ACHN (cell line): ENCODE measurements at places on chromosomes 5 and 9.

GRCh38 chr5:4192111-4192510 is 596.5 kb downstream of the IRX1 start:
- DNase-seq, result no peak

DNA sequence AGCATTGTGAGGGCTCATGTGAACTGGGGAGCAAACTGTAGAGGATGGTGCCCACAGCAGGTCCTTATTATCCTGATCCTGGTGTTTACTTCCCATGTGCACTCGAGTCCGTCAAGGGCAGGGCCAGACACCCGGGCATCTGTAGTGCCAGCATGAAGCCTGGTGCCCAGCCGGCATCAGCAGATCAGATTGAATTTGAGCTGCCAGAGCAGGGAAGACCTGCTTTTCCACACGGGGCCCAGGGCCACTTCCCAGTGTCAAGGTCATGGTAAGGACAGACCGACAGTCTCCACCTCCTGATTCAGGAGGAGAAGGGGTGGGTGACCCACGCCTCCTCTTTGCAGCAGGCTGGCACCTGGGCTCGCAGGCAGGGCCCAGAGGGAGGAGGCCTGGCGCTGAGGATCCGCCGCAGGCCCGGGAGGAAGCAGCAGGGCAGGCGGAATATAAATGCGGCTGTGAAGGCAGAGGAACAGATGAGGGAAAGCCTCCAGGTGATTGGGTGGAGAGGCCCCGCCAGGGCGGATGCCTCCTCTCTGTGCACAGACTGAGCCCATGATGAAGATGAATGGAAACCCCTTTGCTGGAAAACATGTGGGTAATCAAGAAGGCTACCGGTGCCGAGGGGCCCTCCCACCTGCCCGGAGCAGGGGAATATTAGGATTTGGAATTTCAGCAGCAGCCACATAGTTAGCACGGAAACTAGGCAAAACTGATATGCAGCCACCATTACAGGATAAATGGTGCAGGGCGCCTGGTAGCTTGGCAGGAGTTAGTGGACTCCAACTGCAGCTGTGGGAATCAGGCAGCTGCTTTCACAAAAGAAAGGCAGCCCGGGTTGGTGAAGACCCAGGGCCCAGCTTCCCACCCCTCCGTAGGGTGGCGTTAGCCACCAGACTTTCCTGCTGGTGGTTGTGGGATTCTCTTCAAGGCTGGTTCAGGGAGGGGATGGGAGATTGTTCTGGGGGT is 114.9 kb downstream of the GAPVD1 start:
- no peak for DNase-seq

- no peak for DNase-seq
Observed at GRCh38 chr5:141640698-141641097, 3.9 kb downstream of the RELL2 start.

GRCh38 chr5:51604324-51604723 is 221.1 kb downstream of the ISL1 start:
- DNase-seq, result no peak

- DNase-seq, result peak; percentile 62
Observed at GRCh38 chr5:82405161-82405560, 127.0 kb upstream of the RPS23 start.

- DNase-seq, result no peak
Observed at GRCh38 chr9:127847178-127847510, 7.3 kb downstream of the ENG start.

DNA sequence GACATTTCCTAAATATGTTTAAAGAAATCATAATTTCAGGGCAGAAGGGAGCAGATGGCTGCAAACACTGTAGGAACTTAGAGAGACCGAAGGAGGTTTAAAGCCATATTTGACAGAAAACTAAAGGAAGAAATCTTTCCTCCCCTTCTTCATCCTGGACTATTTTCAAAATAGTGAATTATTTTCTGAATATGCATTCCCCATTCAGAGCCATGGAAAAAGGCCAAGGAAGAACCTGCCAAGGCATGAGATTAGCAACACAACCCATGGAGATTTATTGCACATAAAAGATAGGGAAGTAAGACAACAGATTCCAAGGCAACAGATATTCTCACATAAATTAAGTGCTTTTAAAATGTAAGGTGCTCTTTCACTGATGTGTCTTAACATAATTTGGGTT is 233.3 kb upstream of the ADAMTS16 start:
- DNase-seq, result no peak

DNA sequence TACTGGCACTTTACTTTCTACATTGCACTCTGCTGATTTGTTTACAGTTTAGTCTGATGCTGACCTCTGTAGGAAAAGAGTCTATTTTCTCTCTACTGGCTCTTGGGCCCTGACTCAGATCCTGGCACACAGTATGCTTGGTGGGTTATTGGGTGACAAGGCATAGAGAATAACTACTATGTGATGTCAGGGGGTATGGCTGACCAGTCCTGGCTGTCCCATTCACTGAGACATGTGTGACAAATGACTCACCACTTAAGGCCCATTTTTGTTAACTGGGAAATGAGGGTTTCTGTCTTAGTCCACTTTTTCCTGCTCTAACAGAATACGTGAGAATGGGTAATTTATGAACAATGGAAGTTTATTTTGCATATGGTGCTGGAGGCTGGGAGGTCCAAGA is 66.4 kb downstream of the DAPK1 start:
- DNase-seq, result peak; percentile 11

GRCh38 chr5:14735944-14736343 is 71.4 kb downstream of the OTULIN start:
- no peak for DNase-seq

- DNase-seq, result no peak
Observed at GRCh38 chr5:156715287-156715686, 134.8 kb upstream of the PPP1R2B start.

- DNase-seq, result no peak
Observed at GRCh38 chr9:136147890-136148714, 29.4 kb upstream of the TMEM250 start.

DNA sequence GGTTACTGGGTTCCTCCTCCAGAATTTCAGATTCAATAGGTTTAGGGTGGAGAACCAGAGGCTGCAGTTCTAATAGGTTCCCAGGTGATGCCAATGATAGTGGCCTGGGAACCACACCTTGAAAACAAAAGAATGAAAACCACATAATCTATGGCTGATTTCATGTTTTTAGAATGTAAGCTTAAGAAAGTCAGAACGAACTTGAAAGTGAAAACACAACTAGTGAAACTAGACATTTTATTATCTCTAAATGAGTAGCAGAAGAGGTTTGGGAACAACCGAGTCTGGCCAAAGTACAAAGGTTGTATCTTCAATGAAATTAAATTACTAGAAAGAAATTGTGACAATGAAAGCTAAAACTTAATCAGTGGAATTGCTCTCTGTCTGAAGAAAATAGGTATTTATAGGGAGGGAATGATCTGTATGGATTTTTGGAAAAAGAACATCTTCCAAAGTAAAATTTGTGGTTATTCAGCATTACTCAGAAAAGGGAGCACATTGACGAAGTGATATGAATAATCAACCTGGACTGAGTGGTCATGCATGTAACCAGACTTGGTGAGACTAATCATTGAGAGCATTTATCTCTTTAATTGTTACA is 24.9 kb upstream of the CEP120 start:
- DNase-seq, result no peak

- DNase-seq, result no peak
Observed at GRCh38 chr9:109901201-109901600, 121.2 kb downstream of the PALM2AKAP2 start.

GRCh38 chr9:109246533-109246932 is 74.3 kb downstream of the EPB41L4B start:
- DNase-seq, result no peak

- DNase-seq, result no peak
Observed at GRCh38 chr9:136955943-136956335, 3.9 kb downstream of the LCN12 start.

DNA sequence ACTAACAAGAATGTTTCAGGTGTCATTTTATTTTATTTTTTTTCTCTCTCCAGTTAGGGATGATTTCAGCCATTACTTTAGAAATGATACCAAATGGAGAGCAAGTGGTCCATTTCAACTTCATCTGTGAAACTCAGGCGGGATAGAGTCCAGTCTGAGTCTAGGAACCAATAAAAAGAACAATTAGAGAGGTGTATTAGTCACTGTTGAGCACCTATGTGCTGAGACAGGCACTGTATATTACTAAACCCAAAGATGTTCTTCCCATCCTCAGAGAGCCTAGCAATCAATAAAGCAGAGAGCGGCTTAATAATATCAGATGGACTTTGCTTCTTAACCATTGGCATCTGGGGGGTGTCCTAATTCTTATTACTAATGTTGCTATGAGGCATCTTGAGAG is 410.3 kb upstream of the SLC24A2 start:
- DNase-seq, result no peak

DNA sequence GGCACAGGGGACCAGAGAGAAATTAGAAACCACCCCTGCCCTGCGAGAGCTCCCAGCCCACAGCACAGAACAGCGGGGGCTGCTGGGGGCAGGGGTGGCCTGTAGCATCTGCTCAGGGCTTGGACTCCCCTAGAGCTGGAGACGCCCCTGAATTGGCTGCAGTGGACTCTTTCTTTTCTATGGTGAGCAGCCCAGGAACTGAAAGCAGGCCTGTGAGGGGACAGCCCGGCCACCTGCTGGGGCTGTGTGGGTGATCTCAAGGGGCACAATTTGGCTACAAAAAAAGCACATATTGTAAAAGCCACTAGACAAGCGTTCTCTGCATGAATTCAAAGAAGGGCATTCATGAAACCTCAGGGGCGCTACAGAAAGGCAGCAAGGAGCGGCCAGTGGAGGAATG is 57.5 kb upstream of the ICE1 start:
- DNase-seq, result no peak

GRCh38 chr5:38341056-38341455 is 82.7 kb downstream of the EGFLAM start:
- DNase-seq, result no peak

DNA sequence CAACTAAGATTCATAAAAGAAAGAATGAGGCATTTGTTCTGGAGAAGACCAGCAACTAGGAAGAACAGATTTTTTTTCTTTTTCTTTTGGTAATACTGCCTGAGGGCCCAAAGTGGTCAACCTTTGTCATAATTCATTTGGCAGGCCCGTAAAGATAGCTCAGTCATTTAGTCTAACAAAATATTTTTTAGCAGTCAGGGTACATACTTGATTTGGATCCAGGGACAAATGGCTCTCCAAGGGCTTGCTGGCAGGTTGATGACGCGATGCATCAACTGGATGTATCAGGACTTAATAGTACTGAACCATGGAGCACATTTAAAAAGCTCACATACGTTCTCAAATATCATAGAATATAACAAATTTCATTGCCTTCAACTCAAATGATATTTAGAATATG is 203.4 kb upstream of the ZNF608 start:
- no peak for DNase-seq

- DNase-seq, result no peak
Observed at GRCh38 chr5:43203373-43203772, 11.3 kb downstream of the NIM1K start.

GRCh38 chr9:28868228-28868990 is 1295.1 kb upstream of the C9orf72 start:
- no peak for DNase-seq

DNA sequence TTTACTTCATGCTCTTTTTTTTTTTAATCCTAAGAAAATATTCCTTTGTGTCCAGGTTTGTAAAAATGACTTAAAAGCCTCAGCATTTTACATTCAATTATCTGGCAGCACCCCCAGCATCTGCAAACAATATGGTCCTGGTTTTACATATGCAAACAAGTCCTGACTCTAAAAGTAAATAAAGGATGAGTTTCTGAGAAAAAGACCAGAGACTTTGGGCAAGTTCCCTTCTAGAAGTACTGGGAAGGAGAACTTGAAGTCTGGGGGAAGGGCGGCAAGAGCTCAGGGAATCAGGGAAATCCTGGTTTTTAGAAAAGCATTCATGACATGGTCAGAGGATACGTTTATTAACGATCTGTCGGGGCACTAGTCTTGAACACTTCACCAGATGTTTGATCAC is 25.8 kb downstream of the COL23A1 start:
- DNase-seq, result no peak

- DNase-seq, result no peak
Observed at GRCh38 chr9:14423815-14424261, 109.9 kb upstream of the NFIB start.

GRCh38 chr5:60794691-60795090 is 49.4 kb downstream of the ELOVL7 start:
- DNase-seq, result no peak

DNA sequence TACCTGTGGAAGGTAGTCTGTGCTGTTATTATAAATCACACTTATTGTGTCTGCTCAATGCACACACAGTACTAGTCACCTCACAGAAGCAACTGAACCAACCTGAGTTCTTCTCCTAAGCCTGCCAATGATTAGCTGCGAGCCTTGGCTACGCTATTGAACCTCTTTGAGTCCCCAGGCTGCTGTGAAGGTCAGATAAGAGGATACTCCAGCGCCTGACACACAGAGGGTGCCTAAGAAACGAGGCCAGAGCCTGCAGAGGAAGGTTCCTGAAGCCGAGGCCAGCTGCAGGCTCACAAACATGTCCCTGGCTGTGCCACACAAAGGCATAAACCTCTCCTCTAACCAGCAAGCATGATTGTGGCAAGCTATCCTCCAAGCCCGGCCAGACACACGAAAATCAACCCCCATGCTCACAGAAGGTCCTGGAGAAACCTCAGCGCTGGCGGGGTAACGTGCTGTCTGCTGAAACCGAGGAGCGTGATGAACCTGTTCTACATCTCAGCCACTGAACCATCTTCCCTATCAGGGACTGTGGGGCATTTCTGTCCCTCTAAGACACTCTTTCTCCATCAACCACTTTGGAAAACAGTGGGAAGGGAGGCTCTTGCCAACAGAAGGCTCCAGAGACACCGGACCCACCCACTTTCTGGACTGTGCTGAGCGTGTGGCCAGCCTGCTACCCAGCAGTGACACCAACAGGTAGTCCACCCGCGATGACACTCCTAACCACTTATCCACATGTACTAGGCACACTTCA is 53.2 kb upstream of the SLC25A51 start:
- no peak for DNase-seq

DNA sequence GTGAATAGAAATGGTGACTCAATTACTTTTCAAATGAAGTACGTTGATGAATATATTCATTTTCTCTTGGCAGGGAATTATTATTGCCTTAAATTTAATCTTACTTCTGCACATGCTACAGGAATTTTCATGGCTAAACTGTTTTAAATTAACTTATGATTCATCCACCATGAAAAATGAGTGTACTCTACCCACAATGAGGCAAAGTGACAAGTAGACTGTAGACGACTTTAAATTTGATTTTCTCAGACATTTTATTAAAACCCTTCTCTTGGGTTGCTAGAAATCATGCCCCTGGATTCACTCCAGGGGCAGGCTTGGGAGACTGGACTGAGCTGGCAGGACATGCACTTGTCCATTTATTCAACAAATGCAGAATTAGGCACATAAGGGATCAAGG is 23.5 kb upstream of the ERAP2 start:
- peak; percentile 64 for DNase-seq

- no peak for DNase-seq
Observed at GRCh38 chr5:150489360-150490295, 18.3 kb upstream of the NDST1 start.

- DNase-seq, result no peak
Observed at GRCh38 chr5:154365823-154366222, 80.0 kb upstream of the SAP30L start.

DNA sequence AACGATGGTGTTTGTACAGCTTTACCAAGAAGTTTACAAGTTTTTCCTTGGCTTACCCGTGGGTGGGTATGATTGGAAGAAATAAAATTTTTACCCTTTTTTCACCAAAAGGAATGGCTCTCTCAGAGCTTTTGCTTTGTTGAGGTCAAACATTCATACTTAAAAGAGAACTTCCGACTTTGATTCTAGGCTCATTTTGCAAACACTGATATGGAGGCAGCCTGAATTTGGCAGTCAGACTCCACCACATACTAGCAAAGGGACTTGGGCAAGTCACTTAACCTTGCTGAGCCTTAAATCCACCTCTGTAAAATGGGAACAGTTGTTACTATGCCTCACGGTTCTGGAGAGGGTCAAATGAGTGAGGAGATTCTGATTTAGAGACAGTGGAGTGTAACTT is 153.5 kb downstream of the PRKACG start:
- no peak for DNase-seq
